ENCODE measurements at places on chromosomes 2 and 18.

GRCh38 chr2:169172151-169172735, 102.9 kb downstream of the DHRS9 start:
- DNase-seq, result no peak

- DNase-seq, result no peak
These were observed 410.7 kb upstream of the DSEL start for GRCh38 chr18:67926929-67927864.

DNA sequence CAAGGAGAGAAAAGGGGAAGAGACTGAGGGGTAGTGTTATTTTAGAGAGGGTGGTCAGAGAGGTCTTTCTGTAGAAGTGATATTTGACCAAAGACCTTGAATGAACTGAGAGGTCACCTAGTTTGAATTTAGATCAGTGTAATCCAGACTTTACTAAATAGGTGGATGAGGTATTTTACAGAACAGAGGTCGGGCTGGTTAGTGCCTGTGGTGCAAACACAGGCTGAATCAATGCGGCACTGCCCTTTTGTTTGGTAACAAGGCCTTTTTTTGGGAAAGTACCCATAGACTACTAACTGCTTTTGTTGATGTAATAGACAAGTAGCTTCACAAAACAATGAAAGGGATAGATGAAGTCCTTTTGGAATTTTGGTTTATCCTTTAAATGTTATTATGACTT, 15.9 kb downstream of the RAPGEF4 start:
- no peak for DNase-seq

GRCh38 chr2:49005261-49005660, 149.1 kb downstream of the FSHR start:
- no peak for DNase-seq

DNA sequence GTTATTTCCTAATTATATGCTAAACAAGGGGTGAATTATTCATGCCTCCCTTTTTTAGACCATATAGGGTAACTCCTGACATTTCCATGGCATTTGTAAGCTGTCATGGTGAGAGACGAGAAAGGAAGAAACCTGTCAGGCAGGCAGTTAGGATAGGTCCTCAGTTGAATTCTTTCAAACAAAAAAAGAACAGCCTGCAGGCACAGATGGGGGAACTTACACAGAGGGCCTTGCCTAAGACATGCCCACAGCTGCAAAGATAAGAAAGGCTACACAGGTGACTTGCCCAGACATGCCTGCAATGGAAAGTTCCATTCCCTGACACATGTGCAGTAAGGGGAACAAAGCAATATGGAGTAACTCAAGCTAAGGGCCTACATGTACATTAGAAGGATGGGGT, 128.1 kb downstream of the TMEM163 start:
- no peak for DNase-seq

- no peak for DNase-seq
These were observed 244.4 kb upstream of the VRK2 start for GRCh38 chr2:57802243-57802642.

GRCh38 chr2:25176541-25177181, 8.3 kb upstream of the POMC start:
- DNase-seq, result no peak

- no peak for DNase-seq
These were observed 72.7 kb upstream of the FOSL2 start for GRCh38 chr2:28320009-28320365.

DNA sequence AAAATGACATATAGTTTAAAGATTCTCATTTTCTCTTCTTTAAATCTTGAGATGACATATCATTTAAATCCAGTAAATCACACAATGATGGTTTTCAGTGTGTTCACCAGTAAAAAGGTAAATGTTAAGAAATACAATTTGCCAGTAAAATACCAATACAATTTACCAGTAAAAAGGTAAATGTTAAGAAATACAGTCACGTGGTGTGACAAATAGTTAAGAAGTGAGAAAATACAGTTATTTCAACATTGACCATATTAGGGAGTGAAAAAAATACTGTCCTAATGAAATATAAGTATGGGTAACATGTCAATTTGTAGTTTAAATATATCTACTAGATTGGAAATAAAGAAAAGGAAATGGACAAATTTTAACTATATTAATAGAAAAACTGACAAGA, 80.5 kb downstream of the DLGAP1 start:
- DNase-seq, result no peak

DNA sequence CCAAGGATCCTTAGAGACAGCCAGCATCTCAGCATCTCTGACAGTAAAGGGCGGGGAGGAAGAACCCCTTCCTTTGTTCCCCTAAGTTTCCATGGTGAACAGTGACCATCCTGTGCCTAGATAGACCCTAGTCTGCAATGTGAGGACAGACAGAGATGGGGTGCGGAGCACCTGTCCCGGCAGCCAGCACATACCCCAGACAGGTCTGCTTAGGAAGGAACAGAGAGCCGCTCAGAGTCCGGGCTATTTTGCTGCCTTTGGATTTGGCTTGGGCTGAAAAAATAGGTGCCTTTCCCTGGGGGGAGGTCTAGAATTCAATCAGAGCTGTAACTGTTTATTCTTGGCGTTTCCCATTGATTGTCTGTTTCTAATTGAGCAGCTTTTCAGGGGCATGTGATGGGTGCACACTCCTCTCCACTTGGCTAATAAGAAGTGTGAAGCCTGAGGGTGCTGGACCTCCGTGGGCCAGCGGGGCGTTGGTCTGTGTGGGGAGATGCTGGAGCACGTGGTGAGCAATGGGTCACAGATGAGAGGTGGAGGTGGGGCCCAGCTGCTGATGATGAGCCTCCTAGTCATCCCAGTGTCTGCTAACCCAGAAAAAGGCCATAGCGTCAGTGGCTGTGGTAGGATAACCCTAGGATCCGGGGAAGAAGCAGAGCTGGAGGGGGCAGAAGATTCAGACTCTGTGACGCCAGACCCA, 236.8 kb downstream of the SEPTIN10 start:
- no peak for DNase-seq

DNA sequence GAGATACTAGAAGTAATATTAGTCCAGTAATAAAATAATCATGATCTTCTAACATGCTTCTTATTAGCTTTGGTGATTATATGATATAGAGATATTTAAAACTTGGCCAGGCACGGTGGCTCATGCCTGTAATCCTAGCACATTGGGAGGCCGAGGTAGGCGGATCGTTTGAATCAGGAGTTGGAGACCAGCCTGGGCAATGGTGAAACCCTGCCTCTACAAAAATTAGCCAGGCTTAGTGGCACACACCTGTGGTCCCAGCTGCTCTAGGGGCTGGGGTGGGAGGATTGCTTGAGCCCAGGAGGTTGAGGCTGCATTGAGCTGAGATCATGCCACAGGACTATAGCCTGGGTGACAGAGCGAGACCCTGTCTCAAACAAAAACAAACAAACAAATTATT, 87.0 kb downstream of the WDR7 start:
- no peak for DNase-seq

DNA sequence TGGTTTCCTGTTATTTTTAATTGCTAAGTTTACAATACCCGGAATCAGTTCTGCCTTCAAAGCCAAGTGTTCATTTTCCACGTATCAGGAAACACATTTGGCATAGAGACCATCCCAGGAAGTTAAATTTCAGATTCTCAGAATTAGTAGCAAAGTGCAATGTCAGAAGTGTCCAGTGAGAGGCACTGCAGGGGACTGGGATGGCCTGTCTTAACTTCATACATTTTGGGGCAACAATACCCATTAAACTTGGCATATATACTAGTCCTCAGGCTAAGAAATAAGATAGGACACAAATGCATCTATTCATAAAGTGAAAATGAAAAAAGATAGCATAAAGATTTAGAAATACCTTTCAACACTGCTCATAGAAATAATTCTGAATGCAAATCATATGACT, 1.5 kb upstream of the IL1RL2 start:
- DNase-seq, result no peak

DNA sequence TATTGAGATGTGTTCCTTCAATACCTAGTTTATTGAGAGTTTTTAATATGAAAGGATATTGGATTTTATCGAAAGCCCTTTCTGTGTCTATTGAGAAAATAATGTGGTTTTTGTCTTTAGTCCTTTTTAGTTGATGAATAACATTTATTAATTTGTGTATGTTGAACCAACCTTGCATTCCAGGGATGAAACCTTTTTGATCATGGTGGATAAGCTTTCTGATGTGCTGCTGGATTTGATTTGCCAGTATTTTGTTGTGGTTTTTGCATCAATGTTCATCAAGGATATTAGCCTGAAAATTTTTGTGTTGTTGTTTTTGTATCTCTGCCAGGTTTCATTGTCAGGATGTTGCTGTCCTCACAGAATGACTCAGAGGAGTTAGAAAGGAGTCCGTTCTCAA, 1710.4 kb downstream of the SUCLG1 start:
- DNase-seq, result no peak

DNA sequence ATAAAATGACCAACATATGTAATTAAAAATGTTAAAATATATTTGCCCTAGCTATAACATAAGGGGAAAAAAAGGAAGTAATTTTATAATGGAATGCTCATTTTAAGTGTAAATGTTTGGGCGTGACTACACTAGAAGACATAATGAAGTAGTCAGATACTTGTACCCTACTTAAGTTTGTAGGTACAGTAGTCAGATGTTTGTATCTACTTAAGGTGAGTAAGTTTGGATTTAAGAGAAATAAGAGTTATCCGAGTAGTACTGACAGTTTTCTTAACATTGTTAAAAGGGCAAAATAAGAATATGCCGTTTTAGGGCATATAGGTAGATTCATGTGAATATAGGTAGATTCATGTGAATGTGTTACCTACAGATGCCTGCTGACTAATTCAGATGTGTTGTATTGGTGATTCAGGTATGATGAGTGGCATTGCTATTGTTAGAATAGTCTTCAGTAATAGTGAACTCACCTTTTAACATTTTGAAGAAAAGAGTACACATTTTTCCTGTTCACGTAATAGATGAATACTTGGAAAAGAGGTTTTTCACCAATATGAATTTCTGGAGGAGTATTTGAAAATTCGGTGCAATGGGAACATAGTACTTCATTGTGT, 14.9 kb downstream of the VAPA start:
- DNase-seq, result no peak

- DNase-seq, result no peak
These were observed 101.5 kb upstream of the DNER start for GRCh38 chr2:229815858-229816257.

DNA sequence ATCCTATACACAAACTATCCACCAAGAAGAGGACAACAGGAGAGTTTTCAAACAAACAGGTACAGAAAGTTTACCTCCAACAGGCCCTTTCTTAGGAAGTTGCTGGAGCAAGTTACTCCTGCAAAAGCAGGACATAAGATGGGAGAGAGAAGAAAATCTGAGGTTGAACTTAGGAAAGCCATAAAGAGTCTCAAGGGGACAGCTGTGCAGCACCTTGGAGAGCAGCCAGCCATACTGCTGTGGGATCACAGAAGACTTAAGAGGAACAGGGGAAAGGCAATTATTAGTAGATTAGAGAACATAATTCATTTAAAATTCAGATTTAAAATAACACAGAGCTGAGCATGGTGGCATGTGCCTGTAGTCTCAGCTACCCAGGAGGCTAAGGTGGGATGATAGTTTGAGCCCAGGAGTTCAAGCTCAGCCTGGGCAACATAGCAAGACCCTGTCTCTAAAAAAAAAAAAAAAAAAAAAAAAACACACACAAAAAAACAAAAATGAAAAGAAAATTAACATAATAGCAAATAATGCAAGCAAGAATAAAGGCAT, 148.1 kb upstream of the SIX3 start:
- no peak for DNase-seq

DNA sequence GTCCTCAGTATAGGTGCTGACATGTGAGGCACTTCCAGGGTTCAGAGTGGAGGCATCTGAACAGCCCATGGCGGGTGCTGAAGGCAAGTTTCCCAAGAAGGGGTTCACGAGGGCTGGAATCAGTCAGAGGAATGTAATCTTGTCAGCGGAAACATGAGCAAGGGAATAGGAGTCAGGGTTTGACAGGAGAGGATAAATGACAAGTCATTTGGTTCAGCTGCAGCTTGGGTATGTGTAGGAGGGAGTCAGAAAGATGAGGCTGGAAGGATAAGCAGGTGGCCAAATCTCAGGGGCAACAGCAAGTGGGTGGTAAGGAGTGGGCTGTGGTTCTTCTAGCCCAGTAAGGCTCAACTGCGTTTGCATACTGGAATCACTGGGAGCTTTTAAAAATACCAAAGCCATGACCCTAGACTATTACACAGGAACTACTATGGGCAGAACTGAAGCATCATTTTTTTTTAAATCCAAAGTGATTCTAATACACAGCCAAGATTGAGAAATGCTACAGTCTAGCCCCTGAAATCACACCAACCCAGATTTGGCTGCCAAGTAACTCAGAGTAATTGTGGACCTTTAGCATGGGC, 41.8 kb upstream of the NAB1 start:
- no peak for DNase-seq

GRCh38 chr2:197975931-197976519, 171.6 kb downstream of the PLCL1 start:
- no peak for DNase-seq

- no peak for DNase-seq
These were observed 12.0 kb downstream of the THSD7B start for GRCh38 chr2:136777391-136777790.

- no peak for DNase-seq
These were observed 56.7 kb upstream of the DSC1 start for GRCh38 chr18:31219395-31219794.

Data from cortex of kidney (tissue), 1 donor.